ENCODE measurements at places on chromosomes 3 and 15.

GRCh38 chr15:37731146-37731746 is 203.2 kb upstream of the TMCO5A start:
- no peak overlapping the region for H3K27ac ChIP-seq
- no peaks in the 10 kb centered on the region for H3K27me3 ChIP-seq
- no peaks in the 10 kb centered on the region for H3K4me1 ChIP-seq

- H3K4me3 ChIP-seq = no peak overlapping the region
- H3K4me1 ChIP-seq = no peaks in the 10 kb centered on the region
- H3K27me3 ChIP-seq = peaks cover 38% of the 10 kb centered on the region
- H3K27ac ChIP-seq = no peak overlapping the region
- H3K36me3 ChIP-seq = no peaks in the 10 kb centered on the region
- DNase-seq = no peak
Measured at GRCh38 chr15:31157644-31158069, 56.1 kb upstream of the TRPM1 start.

DNA sequence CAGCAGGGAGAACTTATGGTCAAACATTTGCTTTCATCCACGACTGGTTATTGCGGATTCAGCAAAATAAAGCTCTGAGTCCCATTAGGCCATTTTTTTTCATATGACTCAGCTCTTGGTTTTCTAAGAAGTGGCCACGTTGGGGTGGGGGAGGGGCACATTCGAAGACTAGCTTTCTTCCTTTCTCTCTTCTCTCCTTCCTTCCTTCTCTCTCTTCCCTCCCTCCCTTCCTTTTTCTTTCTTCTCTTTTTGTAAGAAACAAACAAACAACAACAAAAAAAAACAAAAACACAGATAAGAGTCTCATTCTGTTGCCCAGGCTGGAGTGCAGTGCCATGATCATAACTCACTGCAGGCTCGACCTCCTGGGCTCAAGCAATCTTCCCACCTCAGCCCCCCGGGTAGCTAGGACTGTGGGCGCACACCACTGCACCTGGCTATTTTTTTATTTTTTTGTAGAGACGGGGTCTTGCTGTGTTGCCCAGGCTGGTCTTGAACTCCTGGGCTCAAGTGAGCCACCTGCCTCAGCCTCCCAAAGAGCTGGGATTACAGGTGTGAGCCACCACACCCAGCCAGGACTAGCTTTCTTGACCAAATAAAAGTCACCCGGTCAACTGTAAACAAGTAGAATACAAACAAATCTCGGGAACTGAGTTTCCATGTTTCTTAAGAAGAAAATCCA is 41.6 kb downstream of the ABCC5 start:
- DNase-seq = peak; percentile 30
- H3K4me1 ChIP-seq = no peaks in the 10 kb centered on the region

DNA sequence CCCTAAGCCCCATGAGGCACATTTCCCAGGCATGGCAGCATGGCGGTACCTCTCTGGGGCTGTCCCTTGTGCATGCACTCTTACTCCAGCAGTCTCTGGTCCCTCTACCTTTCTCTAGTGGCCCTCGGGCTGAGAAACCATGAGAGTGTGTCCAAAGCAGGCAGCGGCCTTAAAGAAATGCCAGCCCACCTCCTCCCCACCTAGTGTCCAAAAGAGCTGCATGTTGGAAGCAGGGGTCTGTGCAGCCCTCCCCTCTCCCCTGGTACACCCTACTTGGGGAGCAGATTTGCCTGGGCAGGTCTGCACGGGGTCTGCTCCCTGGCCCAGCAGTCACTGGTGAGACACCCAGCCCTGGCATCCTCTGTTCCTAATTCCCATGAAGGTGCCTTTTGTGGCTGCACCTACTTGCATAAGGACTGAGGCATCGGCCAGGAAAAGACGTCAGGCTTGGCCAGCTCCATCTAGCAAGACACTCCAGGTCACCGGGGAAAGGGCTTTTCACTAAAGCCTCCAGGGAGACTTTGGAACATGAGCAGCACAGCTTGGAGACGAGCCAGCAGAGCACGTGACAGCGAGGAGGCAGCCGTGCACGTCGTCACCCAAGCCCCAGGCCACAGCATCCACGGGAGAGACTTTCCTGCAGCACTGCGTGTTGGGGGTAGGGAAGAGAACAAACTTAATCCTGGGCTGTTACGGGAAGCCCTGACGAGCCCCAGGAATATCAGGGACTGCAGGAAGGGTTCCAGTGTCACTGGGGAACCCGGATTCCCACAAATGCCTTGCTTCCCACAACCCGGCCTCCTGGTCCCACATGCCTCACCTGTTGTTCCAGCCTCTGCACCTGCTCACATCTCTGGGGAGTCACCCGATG is 38.8 kb downstream of the TM2D3 start:
- no peak overlapping the region for H3K27ac ChIP-seq
- H3K36me3 ChIP-seq = no peaks in the 10 kb centered on the region
- H3K4me1 ChIP-seq = peaks cover 11% of the 10 kb centered on the region
- no peaks in the 10 kb centered on the region for H3K27me3 ChIP-seq
- H3K4me3 ChIP-seq = no peak overlapping the region

DNA sequence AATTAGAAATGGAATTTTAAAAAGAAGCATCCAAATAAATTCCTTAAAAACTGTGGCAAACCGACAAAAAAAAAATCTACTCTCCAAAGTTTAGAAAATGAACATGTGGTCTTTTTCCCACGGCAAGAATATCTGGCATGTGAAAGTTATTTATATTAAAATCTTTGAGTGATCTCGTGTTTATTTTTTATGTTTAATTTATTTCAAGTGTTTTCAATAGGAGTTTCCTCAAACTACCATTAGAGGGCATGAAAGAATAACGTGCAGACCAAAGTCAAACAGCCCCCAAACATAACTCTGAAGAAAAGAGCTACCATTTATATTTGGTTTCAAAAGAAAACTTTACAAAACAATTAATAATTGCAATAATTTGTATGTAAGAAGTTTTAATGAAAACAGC is 286.4 kb downstream of the ZIC4 start:
- H3K36me3 ChIP-seq = no peaks in the 10 kb centered on the region
- 0 out of 2 replicates have a peak, but pooled peaks cover 3% of the 10 kb centered on the region for H3K4me1 ChIP-seq
- no peaks in the 10 kb centered on the region for H3K27me3 ChIP-seq
- peak; percentile 58 for DNase-seq
- H3K4me3 ChIP-seq = no peak overlapping the region

DNA sequence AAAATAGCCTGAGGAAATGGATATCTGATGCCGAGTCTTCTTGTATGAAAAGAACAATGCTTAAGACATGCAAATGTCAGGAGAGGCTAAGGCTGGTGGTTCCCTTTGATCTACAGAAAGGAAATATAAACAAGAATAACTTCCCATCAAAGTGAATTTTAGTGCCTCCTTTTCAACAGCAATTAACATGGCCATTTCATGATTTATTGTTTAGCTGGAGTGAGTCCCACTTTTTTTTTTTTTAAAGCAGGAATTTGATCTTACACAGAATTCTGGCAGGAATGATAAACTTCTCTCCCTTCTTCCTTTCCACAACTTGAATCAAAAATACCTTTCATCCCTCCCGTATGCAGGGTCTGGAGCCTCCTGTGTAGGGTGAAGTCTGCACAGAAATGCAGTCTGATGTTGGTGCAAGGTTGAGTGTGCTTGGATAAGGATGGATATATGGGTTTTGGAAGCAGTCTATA is 287.0 kb downstream of the MEX3B start:
- no peak overlapping the region for H3K4me3 ChIP-seq
- no peak for DNase-seq
- H3K27ac ChIP-seq = no peak overlapping the region
- H3K36me3 ChIP-seq = no peaks in the 10 kb centered on the region

GRCh38 chr15:41304149-41304770 is 28.1 kb downstream of the OIP5 start:
- DNase-seq = no peak
- no peak overlapping the region for H3K4me3 ChIP-seq
- no peaks in the 10 kb centered on the region for H3K27me3 ChIP-seq
- no peak overlapping the region for H3K27ac ChIP-seq

DNA sequence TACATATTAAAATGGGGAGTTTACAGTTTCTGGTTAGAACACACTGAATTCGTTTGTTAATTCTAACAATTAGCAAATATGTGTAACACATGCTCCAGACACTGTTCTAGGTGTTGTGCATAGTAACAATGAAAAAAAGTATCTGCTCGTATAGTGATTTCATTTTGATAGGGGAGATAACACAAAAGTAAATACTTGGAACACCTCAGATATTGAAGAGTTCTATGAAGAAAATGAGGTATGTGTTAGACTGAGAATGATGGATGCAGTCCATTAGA is 6.8 kb upstream of the TMF1 start:
- H3K36me3 ChIP-seq = peaks cover 69% of the 10 kb centered on the region
- DNase-seq = no peak
- H3K4me3 ChIP-seq = no peak overlapping the region
- no peak overlapping the region for H3K27ac ChIP-seq

DNA sequence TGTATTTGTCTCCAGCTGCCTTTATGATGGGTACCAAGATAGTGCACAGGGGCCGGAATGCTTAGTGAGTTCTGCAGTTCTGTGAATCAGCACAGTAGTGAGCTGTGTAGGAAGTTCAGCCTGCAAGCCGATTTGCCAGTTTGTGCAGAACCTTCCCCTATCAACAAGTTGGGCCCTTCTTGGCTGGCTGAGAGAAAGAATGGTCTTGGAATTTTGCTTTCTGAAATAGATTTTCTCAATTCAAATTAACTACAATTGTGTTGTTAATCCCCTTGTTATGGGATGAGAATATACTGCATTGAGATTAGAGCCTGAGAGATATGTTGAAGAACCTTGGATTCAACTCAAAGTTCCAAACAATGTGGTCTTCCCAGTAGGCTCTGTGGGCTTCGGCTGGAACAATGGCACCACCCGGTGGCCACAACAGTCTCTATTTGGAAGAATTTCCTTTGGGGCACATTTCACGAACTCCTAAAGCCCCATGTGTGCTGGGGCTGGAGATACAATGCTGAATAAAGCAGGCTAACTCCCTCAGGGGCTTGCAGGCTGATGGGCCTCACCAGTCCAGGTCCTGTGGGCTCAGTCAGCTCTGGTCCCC is 59.1 kb downstream of the TRIM42 start:
- peak; percentile 66 for DNase-seq
- H3K27me3 ChIP-seq = peaks cover 4% of the 10 kb centered on the region
- H3K4me1 ChIP-seq = no peaks in the 10 kb centered on the region
- no peaks in the 10 kb centered on the region for H3K36me3 ChIP-seq
- no peak overlapping the region for H3K4me3 ChIP-seq

DNA sequence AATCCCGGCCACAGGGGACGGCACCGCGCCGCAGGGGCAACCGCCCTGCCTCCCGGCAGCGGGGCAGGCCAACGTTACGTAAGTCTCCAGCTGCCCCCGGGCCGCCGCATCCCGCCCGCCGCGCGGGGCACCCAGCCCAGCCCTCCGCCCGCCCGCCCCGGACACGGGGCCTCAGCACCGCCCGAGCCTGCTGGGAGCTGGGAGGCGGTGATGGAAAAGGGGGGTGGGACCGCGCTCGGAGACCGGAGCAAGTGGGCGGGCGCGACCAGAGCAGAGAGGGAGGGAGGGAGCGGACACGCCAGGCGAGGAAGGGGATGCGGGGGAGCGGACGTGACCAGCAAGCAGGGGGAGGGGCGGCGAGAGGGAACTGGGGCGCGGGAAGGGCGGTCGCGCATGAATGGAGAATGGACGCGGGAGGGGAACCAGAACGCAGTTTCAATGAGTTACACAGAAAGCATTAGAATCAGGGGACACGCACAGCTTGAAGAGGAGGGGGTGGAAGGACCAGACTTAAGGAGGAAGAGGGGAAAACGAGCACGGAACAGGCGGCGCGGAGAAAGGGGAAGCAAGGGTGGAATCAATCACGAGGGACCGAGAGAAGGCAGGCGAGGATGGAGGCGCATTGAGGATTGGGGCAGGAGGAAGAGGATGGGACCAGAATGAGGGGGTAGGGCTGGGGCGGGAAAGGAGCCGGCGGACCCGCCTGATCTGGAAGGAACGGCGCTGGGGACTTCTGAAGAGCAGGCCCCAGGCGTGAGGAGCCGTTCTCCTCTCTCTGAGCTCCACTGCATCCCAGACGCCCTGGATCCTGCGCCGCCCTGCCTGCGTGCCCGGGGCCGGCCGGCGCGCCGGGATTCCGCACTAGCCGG is 559 bp downstream of the PKM start:
- H3K27ac ChIP-seq = peak overlapping the region; percentile 98
- H3K27me3 ChIP-seq = no peaks in the 10 kb centered on the region
- peaks cover 32% of the 10 kb centered on the region for H3K4me1 ChIP-seq
- H3K36me3 ChIP-seq = peaks cover 6% of the 10 kb centered on the region

- no peak overlapping the region for H3K27ac ChIP-seq
- DNase-seq = no peak
- no peak overlapping the region for H3K4me3 ChIP-seq
Measured at GRCh38 chr3:174791161-174791560, 68.0 kb upstream of the NAALADL2 start.

DNA sequence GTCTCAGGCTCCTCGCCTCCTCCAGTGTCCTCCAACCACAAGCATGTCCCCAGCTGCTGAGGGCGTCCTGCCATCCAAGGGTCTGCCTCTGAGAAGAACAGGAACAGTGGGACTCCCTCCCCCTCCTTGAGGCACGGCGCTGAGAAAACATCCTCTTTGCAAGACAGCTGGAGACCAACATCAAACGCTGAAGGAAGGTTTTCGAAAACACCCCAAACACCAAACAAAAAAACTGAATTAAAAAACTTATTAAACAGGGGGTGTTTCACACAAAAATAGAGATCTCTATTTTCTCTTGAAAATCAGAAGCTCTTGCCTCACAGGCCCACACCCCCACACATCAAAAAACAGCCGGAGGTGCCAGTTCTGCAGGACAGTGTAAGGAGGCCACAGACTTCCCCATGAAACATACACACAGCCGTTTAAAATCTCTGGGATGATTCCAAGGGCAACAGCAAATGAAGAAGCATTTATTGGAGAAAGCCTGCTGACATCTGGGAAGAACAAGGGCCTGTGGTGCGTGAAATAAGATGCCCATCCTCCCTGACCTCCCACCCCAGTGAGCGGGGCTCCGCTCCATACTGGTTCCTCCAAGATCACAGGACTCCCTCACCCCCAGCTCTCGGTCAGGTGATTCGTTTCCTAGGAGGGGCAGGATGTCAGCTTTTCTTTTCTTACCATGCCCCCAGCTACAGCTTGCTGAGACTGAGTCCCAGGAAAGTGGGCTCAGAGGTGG is 71.3 kb downstream of the NUP210 start:
- peaks cover 22% of the 10 kb centered on the region for H3K27me3 ChIP-seq
- H3K36me3 ChIP-seq = no peaks in the 10 kb centered on the region
- no peak overlapping the region for H3K4me3 ChIP-seq
- H3K4me1 ChIP-seq = no peaks in the 10 kb centered on the region
- DNase-seq = no peak
- no peak overlapping the region for H3K27ac ChIP-seq

DNA sequence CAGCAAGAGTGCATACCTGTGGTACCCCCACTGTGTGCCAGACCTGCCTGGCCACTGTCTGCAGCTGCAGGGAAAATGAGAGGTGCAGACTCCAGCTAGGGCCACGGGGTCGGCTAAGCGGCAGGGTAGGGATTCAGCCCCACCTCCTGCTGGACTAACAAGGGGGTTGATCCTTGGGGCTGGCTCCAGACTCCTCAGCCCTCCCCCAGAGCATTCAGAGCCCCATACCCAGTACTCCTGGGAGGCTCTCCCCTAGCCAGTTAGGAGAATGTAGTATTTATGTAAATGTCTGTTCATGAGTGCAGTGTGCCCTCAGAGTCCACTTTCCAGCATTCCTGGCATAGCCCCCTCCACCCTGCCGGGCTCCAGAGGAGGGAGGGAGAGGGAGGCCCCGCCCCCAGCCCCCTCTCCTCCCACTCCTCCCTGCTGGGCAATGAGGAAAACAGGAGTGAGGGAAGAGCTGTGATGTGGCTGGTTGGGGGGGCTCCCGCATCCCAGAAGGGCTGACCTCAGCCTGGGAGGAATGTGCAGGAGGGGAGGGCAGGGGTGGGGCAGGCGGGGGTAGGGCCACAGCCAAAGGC is 4.5 kb upstream of the SEMA3B start:
- DNase-seq = peak; percentile 83
- peaks cover 35% of the 10 kb centered on the region for H3K4me1 ChIP-seq
- peak overlapping the region; percentile 48 for H3K27ac ChIP-seq
- no peaks in the 10 kb centered on the region for H3K27me3 ChIP-seq

All from GM23248 (cell line).